Occipital lobe (tissue), 3 donors: ENCODE measurements at places on chromosomes 11 and 22.
A peak's percentile ranks its signal among the peaks of the same experiment; 100 is the strongest.

DNA sequence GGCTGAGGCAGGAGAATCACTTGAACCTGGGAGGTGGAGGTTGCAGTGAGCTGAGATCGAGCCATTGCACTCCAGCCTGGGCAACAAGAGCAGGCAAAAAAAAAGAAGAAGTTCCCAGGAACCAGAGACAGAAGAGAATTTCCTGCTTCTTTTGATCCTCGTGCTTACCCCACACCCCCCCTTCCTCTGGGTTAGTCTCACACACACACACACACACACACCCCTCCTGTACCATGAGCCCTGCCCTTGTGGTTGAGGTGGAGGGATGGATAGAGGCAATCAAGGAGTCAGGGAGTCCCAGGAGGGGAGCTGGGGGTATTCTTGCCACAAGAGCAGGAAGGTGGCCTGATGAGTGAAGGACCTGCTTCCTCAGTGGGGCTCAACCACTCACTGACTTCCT, 4.1 kb upstream of the UBE2L6 start:
- DNase-seq, result no peak

DNA sequence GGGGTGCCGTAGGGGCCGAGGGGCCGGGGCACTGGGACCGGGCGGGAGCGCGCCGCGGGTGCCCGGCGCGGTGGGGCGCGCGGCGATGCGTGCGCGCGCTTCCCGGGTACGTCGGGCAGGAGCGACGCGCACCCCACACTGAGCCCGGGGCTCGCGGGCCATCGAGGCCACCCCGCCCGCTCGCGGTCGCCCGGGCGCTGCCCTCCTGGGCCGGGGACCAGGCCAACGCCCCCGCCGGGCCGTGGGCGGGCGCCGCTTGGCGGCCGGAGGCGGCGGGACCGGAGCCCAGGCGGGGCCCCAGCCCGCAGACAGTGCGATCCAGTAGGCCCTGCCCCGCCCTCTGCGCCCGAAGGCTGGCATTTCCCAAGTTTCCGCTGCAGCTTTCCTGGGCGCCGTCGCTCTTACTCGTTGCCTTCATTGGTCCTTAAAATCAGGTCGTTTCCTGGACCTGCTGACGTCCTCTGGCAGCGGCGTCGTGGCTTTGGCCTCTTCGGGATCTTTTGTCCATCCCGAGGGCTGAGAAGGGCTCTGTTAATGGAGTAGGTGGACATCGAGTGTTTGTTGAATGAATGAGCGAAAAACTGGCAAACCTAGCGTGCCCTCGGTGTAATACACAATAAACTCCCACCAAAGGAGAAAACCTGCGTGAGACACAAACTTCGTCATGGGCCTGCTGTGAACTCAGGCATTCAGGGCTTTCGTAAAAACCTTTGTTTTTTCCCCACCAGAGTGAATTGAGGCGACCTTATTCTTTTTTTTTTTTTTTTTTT, 638 bp downstream of the PARVA start:
- DNase-seq, result no peak

- no peak for DNase-seq
Observed at GRCh38 chr22:42315392-42315756, 44.9 kb upstream of the TCF20 start.

DNA sequence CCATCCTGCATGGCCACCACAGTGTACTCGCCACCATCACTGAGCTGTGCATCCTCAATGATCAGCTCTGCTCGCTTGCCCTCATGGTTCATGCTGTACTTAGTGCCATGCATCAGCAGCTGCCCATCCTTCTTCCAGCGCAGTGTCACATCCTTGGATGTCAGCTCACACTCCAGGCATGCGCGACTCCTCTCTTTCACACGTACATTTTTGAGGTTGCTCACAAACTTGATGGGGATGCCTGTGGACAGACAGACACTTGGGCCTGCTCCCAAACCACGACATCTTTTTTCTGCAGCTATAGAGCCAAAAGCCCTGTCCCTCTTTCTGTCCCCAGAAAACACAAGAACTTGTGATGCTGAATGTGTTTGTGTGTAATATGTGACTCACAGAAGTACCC, 10.5 kb downstream of the IGSF22 start:
- DNase-seq, result no peak

- no peak for DNase-seq
Observed at GRCh38 chr11:64132191-64132771, 33.6 kb downstream of the MACROD1 start.

DNA sequence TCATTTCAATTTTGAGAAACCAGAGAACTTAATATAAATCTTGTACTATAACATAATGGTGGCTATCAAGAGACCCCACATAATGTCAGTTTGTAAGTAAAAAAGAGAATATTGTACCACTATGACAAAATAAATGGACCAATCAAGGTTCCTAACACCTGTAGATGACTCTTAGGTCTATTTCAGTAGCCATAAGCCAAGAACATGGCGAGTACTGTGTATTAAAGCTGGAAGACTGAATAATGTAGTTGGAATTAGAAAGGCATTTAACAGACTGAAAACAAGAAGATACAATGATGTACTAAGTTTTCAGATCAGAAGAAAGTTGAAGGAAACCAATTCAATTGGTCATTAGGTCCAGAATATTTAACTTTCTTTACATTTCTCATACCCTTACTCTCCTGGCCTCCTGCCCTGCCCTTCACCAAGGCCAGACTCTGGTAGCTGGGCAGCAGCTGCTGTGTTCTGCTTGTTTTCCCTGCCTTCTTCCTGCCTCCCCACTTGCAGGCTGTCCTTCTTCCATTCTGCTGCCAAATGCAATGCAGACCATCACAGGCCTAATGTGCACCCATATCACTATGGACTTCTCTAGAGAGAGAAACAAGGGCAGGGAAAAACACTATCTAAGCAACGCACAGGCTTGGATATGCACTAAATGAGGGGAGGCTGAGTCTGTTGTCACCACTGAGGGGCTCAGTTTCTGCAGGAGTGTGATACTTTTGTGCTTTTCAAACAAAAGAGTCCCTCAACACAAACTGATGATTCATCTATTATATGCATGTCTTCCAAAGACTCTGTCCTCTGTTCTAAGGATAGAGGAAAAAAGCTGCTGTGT, 60.1 kb downstream of the RAB30 start:
- no peak for DNase-seq

- DNase-seq, result peak; percentile 22
Observed at GRCh38 chr11:120210626-120211521, at the start of gene OAF. OAF (plus strand) TSS chr11:120211032; CDS start chr11:120211280, 248 bp downstream.

GRCh38 chr22:37501610-37502341, 15.6 kb upstream of the MFNG start:
- DNase-seq, result no peak

DNA sequence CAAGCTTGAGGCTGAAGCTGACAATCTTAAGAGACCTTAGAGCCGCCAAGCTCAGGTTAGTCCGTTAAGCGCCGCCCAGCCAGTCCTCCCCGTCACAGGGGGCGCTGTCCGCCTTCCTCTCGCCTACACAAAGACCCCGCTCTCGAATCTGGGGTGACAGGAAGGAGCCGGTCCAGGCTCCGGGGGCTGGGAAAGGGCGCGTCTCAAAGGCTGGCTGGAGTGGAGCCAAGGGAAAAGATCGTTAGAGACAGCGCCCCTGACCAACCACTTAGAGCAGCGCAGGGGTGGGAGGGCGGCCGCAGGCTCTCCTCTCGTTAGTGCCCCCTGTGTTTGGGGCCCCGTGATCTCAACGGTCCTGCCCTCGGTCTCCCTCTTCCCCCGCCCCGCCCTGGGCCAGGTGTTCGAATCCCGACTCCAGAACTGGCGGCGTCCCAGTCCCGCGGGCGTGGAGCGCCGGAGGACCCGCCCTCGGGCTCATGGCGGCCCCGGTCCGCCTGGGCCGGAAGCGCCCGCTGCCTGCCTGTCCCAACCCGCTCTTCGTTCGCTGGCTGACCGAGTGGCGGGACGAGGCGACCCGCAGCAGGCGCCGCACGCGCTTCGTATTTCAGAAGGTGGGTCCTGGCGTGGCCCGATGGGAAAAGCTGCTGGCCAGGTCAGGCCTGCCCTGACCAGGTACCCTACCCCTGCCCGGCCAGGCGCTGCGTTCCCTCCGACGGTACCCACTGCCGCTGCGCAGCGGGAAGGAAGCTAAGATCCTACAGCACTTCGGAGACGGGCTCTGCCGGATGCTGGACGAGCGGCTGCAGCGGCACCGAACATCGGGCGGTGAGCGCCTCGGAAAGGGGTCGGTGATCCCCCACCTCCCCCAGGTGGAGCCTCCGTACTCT, at the start of gene MUS81:
MUS81 (plus strand) TSS at position 156 of the 887 bp plus-strand sequence; CDS start at position 477, 321 bp downstream.
- peak; percentile 91 for DNase-seq

DNA sequence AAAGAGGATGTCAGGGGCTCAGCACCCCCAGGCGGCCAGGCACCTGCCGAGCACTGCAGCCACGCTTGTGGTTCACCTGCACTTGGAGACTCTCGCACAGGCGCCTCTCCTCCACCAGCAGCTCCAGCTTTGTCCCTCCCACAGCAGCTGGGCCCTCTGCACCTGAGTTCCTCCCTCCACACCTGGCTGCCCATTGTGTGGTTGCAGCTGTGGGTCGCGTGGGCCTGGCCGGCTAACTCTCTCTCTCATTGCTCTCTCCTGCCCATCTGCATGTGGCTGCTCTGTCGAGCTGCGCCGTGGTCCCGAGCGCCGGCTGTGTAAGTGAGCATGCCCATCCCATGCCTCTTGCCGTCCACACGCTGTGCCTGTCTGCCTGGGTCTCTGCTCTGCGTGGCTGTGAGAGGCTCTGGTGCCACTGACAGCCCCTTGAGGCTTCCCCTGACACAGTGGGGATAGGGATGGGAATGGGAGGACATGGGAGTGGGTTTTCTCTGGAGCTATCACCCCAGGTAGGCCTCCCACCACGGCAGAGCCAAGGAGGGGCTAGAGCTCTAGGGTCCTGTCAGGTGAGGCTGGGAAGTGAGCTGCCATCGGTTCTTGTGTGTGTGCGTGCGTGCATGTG, 8.5 kb upstream of the ACR start:
- DNase-seq, result no peak

- DNase-seq, result no peak
Observed at GRCh38 chr11:12434325-12434654, 56.9 kb downstream of the PARVA start.

GRCh38 chr22:17767233-17768065, 6.8 kb downstream of the BID start:
- no peak for DNase-seq

DNA sequence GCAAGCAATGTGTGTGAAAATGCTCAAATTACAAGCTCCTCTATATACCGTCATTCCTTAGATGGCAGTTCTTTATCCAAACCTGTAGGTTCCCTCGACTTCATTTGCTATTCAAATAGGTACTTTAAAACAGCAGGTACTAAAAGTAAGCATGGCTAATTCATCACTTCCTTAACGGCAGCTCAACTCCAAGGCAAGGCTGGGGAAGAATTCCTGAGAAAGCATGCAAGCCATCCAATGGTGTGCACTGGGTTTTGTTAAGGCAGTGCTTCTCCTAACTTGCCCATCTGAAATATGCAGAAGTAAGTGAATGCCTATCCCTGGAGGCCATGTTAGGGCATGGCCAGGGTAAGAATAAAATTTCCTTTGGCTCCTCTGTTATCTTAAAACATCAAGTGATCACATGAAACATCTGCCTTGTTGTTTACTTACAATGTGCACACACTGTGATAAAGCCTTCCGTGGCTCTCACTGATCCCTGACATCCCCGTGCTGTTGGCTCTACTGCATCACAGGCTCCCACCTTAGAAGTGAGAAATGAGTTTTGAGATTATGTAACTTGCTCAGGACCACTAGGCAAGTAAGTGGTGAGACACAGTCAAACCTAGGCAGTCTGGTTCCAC, 52.1 kb downstream of the SMCO4 start:
- DNase-seq, result no peak

GRCh38 chr11:40722179-40722795, 737.2 kb downstream of the LRRC4C start:
- DNase-seq, result no peak

- no peak for DNase-seq
Observed at GRCh38 chr11:26078231-26078821, 253.6 kb upstream of the ANO3 start.

DNA sequence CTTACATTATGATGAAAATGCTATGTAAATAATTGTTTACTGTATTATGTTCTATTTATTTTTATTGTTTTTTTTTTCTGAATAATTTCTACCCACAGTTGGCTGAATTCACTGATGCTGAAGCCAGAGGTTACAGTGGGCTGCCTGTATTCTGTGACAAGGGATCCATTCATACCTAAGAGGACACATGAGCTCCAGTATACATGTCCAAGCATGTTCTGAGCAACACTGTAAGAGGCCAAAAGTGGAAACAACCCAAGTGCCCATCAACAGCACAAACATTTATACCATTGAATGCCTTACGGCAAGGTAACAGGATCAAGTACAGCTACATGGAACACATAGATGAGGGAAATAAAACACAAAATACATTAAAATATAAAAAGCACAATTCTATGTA, 1.4 kb upstream of the SRSF8 start:
- DNase-seq, result no peak

- no peak for DNase-seq
Observed at GRCh38 chr11:57458060-57458409, 2.3 kb upstream of the RTN4RL2 start.

DNA sequence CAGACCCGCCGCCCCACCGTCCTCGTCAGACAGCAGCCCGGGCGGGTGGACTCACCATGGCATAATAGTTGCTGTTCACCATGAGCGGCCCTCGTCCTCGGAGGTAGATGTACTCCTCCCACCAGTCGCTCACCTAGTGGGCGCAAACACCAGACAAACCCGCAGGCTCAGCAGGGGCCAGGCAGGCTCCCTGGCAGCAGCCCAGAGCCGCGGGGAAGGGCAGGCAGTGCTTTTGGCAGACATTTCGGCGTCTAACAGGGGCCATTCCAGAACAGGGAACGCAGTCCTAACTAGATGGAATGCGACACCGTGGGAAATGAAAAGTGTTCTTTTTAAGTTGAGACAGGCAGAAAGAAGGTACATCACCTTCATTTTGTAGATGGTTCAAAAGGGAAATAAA, 44.9 kb downstream of the CPT1A start:
- no peak for DNase-seq

- DNase-seq, result no peak
Observed at GRCh38 chr11:120413480-120413879, 77.3 kb downstream of the ARHGEF12 start.

GRCh38 chr22:17107547-17107810, 13.7 kb downstream of the TMEM121B start:
- no peak for DNase-seq

DNA sequence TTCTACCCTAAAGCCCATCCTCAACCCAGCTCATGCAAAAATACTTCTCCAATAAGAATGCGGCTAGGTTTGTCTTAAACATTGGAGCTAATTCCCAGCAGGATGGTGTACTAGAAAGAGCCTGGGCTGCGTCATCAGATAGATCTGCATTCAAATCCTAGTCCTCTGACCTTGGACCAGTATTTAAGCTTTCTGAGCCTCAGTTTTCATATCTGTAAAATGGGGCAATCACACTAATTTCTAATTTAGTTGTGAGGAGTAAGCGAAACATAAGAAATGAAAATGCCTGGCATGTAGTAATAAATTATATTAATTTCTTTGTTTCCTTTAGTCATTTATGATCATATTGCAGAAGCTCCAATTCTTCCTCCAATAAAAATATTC, 32.2 kb upstream of the ACCSL start:
- DNase-seq, result no peak
